ENCODE measurements at places on chromosomes 3 and 15. TPM values are rescaled to one million over a fixed set of nuclear protein-coding genes. Genes with fewer than 3 reads are reported as not detected.
A peak's percentile ranks its signal among the peaks of the same experiment; 100 is the strongest.

Gene FETUB
- not detected for polyA plus RNA-seq

Gene MORC1
- not detected for polyA plus RNA-seq

Gene CRABP1
- 29.2 TPM for polyA plus RNA-seq

Gene SI
- not detected for polyA plus RNA-seq

Gene FEZF2
- not detected for polyA plus RNA-seq

Gene FBXO40
- polyA plus RNA-seq, result 3.4 TPM

Gene IQCF5
- polyA plus RNA-seq, result not detected

Gene NTRK3
- polyA plus RNA-seq, result 2.6 TPM

- DNase-seq, result no peak
Observed at GRCh38 chr3:54527953-54528352, 399.9 kb downstream of the LRTM1 start.

DNA sequence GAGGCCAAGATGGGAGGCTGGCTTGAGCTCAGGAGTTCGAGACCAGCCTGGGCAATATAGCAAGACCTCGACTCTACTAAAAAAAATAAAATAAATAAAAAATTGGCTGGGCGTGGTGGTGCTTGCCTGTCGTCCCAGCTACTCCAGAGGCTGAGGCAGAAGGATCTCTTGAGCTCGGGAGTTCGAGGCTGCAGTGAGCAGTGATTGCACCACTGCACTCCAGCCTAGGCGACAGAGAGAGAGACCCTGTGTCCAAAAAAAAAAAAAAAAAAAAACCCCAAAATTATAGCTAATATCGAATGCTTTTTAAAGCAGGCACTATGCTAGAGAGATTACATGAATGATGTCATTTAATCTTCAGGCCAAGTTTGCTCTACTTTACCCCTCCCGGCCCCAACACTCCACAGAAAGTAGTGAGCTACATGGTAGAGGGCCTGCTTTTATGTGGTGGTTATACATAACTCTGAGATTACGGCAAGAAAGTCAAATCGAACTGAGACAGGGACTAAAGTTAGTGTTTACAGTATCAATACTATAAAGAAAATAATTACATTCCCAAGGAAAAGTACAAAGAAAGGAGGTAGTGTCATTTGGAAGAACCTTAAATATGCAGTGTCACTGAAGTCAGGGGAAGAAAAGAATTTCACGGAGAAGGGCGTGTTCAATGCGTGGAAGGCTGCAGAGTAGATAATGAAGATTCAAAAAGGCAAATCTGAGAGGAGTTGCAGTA lies 1.1 kb downstream of the ADPGK start:
- DNase-seq, result no peak

DNA sequence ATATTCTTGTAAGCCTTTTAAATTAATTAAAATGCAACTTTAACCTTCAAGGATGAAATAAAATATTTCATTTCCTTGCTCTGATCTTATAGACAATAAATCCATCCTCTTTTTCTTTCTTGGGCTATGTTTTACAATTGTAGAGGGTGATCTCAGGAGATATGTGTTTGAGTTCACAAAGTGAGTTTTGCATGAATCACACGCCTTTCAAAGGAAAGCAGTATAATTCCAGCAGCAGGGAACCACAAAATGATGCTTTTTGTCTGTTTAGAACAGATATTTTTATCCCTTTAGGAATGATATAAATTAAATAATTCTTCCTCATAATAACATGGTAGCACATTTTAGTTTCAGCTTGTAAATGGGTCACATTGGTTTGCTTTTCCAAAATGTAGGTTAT lies 191.2 kb downstream of the SEMA6D start:
- no peak for DNase-seq

DNA sequence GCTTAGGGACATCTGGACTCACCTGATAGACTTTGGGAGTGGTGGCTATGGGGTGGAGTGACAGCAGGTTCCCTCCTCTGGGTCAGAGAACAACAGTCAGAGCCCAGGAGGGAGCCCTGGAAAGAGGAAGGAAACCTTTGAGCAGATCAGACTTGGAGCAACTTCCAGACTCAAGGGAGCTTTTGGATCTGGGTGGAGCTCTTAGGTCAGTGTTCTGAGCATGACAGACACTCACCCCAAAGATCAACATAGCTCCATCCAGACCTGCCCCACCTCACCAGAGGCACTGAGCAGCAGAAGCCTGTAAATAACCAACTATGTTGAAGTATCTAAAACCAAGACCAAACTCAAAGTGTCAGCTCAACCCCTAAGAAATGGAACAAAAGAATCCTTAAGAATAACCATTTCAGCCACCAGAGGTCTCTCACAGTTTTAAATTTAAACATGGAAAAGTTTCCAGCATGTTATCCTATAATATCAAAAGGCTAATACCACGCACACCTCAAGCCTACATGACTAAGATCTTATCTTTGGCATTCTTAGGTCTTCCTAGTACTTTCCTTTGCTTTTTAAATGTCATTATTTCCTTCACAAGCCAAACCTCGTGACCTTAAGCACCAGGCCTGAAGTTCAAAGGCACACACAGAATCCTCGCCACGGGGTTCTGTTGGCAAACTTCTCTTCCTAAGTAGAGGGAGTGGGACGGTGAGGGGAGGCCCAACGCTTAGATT lies 56.4 kb downstream of the UMPS start:
- no peak for DNase-seq

DNA sequence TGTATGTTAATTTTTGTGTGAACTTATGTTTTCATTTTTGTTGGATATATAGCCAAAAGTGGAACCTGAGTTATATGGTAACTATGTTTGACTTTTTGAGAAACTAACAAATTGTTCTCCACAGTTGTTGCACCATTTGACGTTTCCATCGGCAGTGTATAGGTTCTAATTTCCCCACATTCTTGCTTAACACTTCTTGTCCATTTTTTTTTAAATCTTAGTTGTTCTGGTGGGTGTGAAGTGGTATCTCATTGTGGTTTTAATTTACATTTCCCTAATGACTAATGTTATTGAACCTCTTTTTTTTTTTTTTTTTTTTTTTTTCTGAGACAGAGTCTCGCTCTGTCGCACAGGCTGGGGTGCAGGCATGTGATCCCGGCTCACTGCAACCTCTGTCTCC lies 8.0 kb downstream of the NISCH start:
- no peak for DNase-seq

- no peak for DNase-seq
Observed at GRCh38 chr15:22931784-22932536, 48.2 kb downstream of the CYFIP1 start.

DNA sequence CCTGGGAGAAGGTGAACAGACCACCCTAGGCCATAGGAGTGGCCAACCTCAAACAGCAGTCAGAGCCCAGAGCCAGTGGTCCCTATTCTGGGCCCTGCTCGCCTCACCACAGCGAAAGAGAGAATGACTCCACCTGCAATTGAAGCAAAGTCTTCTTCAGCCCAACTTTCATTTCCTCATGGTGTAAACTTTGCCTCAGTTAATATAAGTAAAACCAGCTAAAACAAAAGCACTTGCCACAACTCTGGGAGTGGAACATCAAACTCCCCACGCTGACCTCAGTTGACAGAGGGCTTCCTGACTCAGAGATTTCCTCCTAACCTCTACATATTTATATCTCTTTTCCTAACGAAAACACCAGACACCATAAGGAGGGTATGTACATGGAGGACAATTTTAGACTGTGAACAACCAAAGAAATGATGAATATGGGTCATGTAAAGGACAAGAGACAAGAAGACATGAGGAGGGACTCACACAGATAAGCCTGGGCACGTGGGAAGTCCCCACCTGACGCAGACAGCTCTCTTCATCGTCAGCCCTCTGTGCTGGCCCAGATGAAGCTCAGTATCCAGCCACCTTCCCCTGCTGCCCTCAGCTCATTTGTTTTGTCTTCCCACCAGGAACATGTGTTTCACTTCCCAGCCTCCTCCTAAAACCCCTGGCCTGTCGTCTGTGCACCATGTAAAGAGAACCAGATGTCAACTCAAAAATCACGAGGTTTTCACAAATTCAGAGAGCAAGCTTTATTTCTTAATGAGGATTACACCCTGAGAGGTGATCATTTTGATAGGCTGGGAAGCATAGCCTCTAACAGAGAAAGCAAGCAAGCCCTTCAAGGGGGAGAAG lies 140.9 kb downstream of the KCNMB2 start:
- no peak for DNase-seq

DNA sequence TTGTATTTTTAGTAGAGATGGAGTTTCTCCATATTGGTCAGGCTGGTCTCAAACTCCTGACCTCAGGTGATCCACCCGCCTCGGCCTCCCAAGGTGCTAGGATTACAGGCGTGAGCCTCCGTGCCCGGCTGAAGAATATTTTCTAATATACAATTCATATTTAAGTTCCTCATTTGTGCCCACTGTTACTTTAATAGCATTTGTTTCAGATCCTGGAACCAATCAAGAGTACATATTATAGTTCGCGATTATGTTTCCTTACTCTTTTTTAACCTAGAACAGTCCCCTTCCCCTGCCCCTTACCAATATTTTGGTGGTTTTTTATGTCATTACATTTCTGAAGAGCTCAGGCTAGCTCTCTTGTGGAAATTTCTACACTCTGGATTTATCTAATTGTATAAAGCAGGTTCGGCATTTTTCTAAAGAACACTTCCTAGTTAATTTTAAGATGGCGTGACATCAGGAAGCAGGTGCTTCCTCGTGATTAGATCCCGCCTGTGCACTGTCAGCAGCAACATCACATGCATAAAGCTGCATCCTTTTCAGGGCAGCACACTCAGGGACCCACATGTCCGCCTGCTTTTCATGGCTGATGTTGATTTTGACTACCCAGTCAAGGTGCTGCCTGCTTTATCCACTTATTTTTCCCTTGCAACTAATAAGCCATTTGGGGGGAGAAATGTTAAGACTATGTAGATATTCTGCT lies 88.7 kb upstream of the EPHB3 start:
- no peak for DNase-seq

- DNase-seq, result no peak
Observed at GRCh38 chr3:84967767-84968581, 9.2 kb downstream of the CADM2 start.

- DNase-seq, result no peak
Observed at GRCh38 chr3:160130950-160131349, 94.3 kb upstream of the C3orf80 start.

GRCh38 chr3:42872718-42873117 lies 3.0 kb downstream of the CYP8B1 start:
- DNase-seq, result no peak

DNA sequence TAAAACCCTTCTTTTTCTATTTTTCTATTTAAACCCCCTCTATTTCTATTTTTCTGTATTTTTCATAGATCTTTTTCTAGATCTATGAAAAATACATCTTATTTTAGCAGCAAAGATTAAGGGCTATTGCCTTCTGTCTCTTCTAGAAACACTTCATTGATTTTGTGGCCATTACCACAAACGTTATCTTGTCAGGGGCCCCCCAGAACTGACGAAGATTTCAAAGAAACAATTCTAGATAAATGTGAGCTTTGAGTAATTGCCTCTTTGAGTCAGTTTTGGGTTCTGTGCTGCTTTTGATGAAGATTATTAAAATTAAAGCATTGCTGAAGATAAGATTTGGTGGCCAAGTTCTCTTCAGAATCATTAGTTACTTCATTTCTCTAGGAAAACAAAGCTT lies 279.6 kb upstream of the PEX5L start:
- DNase-seq, result no peak

GRCh38 chr3:128551451-128551850 lies 58.5 kb upstream of the GATA2 start:
- no peak for DNase-seq

DNA sequence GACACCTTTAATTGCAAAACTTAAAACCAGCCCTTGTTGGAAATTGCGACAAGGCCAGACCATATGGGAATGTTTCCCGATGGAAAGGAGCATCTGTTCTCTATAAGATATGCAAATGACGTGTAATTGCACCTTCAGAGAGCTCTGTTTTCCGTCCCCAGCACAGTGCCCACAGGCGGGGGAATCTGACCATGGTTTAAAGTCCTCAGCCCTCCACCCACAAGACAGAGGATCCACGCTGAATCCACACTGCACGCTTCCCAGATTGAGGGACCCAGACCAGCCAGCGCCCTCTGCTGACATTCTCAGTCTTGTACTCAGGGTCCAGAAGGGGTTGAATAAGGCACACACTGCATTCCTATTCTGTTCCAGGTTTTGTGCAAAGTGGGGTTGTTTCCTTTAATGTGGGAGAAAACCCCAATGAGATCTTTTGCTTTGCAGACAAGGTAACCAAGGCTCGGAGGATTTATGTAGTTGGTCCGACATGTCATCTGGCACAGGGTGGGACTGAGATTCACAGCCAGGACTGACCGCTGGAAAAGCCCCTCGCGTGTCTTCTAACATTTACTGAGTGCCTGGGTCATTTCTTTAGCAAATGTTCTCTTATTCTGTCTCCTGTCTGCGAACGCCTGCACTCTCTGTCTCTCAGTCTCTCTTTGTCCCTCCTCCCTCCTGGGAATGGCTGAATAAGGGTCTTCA lies 36.8 kb upstream of the KLHL25 start:
- peak; percentile 24 for DNase-seq

GRCh38 chr15:99707473-99708270 lies 25.6 kb downstream of the LYSMD4 start:
- DNase-seq, result no peak

DNA sequence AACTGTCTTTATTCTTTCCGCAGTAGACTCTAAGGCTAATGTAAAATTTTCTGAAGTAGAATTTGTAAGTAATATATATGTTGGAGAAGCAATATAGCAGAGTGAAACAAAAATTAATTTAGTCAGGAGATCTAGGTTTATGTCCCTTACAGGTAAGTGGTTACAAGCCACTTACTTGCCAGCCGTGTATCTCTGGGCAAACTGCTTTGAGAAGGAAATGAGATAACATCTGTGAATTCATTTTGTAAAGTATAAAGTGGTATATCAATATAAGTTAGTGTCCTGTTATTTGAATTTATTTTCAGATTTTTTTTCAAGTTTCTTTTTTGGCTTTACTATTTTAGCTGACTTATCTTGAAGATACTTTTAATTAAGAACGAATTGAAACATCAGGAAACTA lies 5.5 kb downstream of the DAZL start:
- no peak for DNase-seq

GRCh38 chr3:94356581-94356980 lies 293.7 kb downstream of the NSUN3 start:
- no peak for DNase-seq

DNA sequence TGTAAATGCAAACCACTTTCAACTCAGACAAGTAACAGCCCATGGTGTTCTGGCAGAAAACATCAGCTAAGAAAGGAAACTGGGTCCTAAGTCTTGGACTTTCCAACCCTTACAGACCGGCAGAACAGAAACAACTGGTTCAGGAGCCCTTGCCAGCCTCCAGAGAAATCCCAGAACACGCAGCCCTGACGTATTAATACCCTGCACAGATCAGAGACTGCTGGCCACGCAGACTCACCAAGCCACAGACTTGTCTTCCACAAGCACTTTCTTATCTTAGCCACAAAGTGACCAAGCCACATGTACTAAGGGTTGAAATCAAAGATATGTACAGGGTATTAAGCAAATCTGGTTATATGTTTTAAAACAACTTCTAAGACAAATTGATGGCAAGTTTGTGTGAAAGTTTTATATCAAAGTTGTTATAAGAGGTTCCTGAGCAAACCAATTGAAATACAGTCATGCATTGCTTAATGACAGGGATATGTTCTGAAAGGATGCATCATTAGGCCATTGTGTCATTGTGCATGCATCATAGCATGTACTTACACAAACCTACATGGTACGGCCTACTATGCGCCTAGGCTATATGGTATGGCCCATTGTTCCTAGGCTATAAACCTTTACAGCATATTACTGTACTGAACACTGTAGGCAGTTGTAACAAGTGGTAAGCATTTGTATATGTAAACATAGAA lies 36.8 kb downstream of the BTD start:
- DNase-seq, result no peak

Data from forelimb muscle (tissue), 1 donor.